ENCODE measurements at places on chromosomes 5 and 9.

GRCh38 chr9:722388-722980, 119.0 kb upstream of the DMRT1 start:
- DNase-seq = no peak

DNA sequence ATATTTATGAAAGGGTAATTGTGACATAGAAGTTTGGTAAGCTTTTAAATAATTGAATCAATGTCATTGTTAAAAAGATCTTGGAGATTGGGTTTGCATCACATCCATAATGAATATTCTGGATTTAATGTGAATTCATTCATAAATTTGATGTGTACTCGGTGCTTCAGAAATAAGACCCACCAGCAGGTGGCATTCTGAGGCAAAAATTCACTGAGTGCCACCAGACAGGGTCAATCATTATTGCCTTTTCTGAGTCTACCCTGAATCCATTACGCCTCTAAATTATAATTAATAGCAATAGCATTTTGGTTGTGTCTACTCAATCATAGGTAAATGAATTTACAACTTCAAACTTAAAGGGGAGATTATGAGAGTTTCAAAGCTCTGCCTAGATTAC, 1.0 kb downstream of the TRPC7 start:
- DNase-seq = no peak

GRCh38 chr5:123785162-123786071, 273.4 kb downstream of the CSNK1G3 start:
- DNase-seq = no peak

GRCh38 chr5:179825655-179826182, 5.0 kb downstream of the SQSTM1 start:
- DNase-seq = no peak

- no peak for DNase-seq
These were observed 45.7 kb upstream of the FANCC start for GRCh38 chr9:95363051-95363841.

GRCh38 chr5:176341325-176342157, 20.0 kb downstream of the KIAA1191 start:
- no peak for DNase-seq

DNA sequence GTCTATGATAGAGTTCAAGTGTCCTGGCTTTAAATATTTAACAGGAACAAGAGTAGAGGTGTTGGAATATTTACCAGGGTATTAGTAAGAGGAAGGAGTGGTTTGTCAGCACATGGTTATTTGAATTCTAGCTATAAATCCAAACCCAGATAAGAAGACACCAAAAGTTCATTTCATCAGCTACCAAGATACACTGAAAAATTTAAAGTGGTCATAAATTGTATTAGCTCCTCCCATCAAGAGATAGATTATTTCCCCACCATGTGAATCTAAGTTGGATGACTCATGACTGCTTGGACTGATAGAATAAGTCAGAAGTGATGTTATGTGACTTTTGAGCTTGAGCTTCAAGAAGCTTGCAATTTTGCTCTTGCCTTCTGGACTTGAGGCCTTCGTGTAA, 72.1 kb upstream of the GRAMD2B start:
- DNase-seq = no peak

DNA sequence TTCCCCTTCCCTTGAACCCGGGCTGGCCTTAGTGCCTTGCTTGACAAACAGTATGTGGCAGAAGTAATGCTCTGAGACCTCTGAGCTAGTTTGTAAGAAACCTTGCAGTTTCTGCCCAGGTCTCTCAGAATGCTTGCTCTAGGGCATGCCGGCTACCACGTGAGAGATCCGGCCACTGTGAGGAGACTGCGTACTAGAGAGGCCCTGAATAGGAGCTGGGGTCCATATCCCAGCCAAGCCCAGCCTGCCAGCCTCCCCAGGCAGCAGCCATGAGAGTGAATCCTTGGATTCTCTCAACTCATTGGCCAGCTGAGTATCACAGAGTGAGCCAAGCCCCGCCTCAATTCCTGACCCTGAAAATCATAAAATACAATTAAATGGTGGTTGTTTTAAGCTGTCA, 16.0 kb upstream of the COL15A1 start:
- DNase-seq = no peak

DNA sequence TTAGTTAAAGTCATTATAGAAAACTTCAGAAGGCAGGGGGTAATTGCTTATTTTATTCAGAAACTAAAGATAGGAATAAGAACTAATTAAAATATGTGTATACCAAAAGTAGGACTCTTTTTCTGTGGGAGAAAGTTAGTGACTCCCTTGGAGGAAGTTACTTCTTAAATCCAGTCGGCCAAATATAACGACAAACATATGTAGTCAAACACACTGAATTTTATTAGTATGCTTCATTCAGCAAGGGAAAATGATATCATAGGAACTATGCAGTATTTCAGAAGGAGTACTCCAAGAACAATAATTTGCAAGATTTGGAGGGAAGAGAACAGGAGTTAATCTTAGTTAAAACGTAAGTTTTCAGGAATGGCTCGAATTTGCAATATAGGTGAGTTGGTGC, 432.6 kb downstream of the CYLC2 start:
- no peak for DNase-seq

- no peak for DNase-seq
These were observed 169.4 kb upstream of the ANKRD55 start for GRCh38 chr5:56402266-56403220.

GRCh38 chr5:20486826-20487225, 498.8 kb upstream of the CDH18 start:
- DNase-seq = no peak

GRCh38 chr5:131256507-131256823, 7.4 kb upstream of the CDC42SE2 start:
- no peak for DNase-seq

- DNase-seq = no peak
These were observed 31.1 kb downstream of the ZNF484 start for GRCh38 chr9:92846662-92847145.

- DNase-seq = no peak
These were observed 58.1 kb downstream of the ICE1 start for GRCh38 chr5:5480481-5481111.

- DNase-seq = peak; percentile 27
These were observed 109.2 kb downstream of the SH3TC2 start for GRCh38 chr5:148953711-148954110.

GRCh38 chr5:43401827-43402226, 10.4 kb downstream of the CCL28 start:
- no peak for DNase-seq

- DNase-seq = no peak
These were observed 32.9 kb downstream of the NKD2 start for GRCh38 chr5:1041225-1042143.

DNA sequence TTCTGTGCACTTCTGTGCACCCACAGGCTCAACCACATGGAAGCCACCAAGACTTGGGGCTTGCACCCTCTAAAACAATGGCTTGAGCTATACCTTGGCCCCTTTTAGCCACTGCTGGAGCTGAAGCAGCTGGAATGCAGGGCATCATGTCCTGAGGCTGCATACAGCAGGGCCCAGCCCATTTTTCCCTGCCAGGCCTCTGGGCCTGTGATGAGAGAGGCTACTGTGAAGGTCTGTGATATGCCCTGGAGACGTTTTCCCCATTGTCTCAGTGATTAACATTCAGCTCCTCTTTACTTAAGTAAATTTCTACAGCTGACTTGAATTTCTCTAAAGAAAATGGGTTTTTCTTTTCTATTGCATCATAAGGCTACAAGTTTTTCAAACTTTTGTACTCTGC, 134.0 kb upstream of the EGFLAM start:
- no peak for DNase-seq

GRCh38 chr5:162607879-162608278, 540.3 kb downstream of the GABRG2 start:
- DNase-seq = no peak

DNA sequence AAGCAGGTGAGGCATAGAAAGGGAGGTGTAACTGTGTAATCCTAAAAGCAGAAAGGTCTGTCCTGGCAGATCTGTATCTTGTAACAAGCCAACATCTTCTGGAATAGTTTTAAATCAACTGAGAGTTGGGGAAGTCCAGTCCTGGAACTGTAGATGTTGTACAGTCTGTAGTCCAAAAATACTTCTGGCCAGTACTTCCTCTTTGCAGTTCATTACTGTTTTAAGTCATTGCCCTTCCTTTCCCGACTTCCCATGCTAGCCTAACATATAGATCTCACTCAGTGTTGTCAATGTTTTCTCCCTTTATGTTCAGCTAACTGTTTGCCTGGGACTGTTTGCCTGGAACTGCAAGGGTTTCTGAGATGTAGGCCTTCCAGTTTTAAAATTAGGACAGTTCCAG, 168.5 kb upstream of the ISL1 start:
- no peak for DNase-seq

DNA sequence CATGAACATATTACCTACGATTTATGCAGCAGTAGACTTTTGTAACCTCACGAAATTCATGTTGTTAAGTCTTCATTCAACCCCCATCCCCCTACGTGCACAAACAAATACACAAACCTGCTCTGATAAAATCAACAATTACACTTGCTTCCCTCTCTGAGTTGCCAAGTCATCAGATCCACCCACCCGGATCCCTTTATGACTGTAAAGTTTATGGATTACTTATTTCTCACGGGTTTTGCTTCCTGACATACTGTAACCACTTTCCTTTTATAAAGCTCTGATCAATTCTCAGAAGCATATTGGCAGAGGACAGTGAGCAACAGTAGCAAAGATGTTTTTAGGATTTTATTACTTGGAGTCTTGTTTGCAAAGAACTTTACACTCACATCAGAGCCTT, 70.5 kb downstream of the MLLT3 start:
- DNase-seq = no peak

GRCh38 chr9:121340676-121341392, 29.2 kb downstream of the STOM start:
- no peak for DNase-seq

- DNase-seq = no peak
These were observed 159.5 kb downstream of the TRPM6 start for GRCh38 chr9:74728176-74728575.

GRCh38 chr5:135397084-135397483, 1.9 kb downstream of the MACROH2A1 start:
- no peak for DNase-seq

DNA sequence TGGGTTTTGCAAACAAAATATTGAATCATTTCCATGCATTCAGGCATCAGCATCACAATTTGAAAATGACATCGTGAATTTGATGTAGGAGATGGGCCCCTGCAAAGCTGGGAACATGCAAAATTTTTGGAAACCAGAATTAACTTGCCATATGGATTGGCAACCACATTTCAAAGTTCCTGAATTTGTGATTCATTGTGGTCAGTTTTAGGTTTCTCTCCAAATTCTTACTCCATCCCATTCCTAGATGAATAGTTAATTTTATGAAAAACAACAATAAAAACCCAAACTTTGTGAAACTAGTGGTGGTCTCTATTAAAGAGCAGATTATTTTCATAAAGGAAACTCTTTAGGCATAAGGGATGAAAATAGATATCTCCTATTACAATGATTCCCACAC, 107.8 kb upstream of the SLIT3 start:
- DNase-seq = no peak

- DNase-seq = no peak
These were observed 63.7 kb upstream of the RUFY1 start for GRCh38 chr5:179486596-179487051.

- no peak for DNase-seq
These were observed 77.0 kb upstream of the PLPP6 start for GRCh38 chr9:4585135-4585534.

DNA sequence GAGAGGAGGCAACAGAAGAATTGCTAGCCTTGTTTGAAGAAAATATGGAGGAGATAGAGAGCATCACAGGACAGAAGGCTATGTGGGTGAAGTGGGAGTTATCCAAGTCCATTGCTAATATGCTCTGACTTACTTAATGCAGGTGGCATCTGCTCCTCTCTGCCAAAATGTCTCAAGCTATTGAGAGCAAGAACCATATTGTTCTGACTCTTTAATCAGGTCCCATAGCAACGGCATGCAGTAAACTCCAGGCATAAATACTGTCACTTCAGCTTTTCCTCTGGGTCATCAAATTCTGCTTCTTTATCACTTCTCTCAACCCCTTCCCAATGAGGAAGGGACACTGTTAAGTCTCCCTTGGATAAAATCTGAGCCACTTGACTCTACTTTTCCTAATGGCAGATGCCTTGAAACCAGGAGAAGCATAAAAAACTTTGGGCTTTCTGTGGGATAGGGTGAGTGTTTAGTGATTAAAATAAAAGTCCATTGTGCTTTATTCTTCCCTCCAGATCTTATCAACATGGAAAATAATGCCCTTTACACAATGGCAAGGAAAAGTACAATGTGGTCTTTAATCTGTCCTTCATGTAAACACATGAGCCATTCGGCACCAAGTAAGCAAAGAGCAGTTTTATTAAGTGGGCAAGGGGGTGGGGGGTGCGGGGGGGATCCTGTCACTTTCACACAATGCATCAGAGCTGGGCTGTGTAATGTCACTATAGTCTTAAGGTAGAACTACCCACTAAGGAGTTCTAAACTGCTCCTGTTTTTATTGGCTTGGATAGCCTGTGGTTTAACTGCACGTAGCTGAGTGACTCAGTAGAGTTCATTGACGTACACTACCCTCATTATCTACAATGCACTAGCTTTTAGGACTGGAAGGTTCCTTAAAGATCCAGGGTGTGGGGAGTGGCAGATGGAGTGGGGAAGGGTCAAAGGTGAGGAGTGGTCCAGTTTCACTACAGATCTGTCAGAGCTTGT, 71.0 kb upstream of the TARS1 start:
- no peak for DNase-seq

- DNase-seq = no peak
These were observed 56.2 kb downstream of the GLRA1 start for GRCh38 chr5:151868451-151868850.

DNA sequence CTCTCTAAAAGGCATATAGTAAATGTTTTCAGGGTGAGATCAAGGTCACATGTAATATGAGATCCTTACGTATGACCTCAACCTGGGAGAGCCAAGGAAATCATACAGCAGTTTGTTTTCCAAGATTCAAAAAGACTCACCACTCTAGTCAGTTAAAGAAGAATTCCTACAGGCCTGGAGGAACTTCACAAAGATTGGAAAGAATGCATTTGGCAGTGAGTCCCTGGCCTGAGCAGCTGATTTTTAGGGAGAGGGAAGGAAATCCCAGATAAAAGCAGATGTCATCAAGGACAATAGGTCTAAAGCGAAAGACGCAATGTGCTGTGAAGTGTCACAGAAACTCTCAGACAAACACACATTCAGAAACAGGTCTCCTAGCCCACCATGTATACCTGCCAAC, 424.0 kb upstream of the ZNF462 start:
- no peak for DNase-seq

GRCh38 chr5:99998319-99998718, 536.9 kb upstream of the FAM174A start:
- DNase-seq = no peak

All from suppressor macrophage treated with lipopolysaccharide for 4 hours (primary cell).